ENCODE measurements at places on chromosomes 11 and 22.

DNA sequence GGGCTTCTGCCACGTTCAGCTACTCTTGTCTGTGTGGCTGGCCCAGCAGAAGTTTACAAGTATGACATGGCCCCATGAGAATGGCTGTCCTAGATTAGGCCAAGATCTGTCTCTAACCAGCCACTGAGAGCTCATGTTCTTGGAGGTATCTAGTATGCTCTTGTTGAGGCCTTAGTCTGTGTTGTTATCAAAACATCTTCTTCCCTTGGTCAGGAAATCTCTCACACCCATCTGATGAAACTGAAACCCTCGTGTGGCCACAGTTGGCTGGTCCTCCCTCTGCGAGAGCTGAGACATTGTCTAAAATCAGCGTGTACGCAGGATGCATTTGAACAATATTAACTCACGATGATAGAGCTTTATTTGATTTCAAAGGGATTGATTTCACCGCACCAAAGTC lies 109.0 kb upstream of the NNMT start:
- no peak for DNase-seq

DNA sequence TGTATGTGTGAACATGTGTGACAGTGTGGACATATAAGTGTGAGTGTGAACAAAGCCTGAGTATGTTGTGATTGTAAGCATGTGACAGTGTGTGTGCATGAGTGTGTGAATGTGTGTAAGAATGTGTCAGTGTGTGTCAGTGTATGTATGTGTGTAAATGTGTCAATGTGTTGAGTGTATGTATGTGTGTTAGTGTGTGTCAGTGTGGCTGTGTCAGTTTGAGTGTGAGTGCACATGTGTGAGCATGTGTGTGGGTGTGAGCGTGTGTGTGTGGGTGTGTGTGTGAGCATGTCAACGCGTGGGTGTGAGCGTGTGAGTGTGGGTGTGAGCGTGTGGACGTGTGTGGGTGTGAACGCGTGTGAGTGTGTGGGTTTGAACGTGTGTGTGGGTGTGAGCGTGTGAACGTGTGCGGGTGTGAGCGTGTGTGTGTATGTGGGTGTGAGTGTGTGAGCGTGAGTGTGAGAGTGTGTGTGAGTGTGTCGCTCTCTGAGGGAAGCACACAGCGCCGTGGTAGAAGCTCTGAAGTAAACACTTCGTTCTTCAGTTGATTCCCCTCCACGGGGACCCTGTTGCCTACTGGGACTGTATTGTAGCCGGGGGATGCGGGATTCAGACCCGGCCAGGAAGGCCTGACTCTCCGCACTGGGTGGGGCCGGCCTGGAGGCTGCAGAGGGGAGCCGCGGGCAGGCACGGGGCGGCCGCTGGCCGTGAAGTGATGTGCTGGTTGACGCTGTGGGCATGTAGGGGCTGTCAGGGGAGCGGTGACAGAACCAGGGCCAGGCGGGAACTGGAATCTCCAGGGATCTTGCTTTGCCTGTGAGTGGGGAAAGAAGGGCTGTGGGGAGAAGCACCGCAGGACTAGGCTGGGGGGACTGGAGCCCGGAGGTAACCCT lies 21.1 kb downstream of the RPS6KA4 start:
- no peak for DNase-seq

DNA sequence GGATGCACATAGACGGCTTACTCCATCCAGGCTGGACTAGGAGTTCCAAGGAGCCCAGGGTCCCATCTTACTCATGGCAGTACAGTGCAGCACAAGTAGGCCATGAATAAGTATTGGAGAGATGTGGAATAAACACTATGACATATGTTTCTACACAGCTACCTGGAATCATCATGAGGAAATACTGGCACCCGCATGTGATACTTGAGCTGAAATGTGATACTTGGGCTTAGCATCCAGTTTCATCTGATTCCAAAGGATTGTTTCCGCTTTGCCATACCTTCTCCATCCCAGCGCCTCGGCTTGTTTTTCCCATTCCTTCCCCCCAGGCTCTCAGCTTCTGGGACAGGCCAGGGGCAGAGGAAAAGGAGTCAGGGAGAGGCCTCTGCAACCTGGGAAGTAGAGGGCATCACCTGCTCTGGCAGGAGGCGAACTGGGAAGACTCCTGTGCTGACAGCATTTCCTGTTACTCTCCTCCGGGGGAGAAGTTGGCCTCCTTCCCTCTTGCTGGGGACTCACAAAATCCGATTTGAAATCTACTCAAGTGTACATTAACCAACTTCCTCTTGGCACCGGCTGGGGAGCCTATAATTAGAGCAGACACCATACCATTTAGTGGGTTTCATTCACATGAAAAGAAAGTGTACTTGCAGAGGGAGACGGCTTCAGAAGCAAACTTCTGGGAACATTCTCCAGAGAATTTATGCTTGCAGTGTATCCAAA lies 187.8 kb downstream of the MIAT start:
- DNase-seq, result peak; percentile 36

DNA sequence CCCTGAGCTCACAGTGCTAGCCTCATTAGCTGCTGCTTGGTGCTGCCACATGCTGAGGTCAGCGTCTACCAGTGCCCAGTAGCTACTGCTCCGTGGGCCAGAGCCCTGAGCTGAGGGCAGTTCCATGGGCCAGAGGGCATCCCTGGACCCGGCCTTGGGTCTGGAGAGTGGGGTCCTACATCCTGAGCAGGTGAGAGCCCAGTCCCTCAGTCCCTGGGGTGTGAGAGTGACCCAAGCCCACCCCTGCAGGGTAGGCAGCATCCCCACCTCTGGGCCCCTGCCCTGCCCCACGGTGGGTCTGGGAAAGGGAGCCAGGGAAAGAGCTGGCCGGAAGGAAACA lies 9.8 kb downstream of the LMNTD2 start:
- DNase-seq, result no peak

DNA sequence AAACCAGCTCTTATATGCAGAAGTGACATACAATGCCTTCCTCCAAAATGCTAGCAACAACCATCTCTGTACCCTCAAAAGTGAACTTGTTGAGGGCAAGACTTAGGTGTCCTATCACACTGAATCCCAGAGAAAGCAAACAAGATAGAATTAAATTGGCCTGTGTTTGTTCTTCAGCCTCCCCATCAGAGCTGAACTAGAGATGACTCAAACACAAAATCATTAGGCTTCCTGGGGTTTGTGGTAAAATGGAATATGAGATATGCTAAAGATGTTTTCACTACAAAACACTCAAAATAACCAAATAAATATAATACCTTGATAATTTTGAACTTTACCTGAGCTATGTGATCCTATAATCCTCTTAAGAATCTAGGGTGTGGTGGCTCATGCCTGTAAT lies 31.6 kb downstream of the ZNF214 start:
- DNase-seq, result no peak

GRCh38 chr22:30261134-30261533 lies 5.5 kb downstream of the OSM start:
- no peak for DNase-seq

DNA sequence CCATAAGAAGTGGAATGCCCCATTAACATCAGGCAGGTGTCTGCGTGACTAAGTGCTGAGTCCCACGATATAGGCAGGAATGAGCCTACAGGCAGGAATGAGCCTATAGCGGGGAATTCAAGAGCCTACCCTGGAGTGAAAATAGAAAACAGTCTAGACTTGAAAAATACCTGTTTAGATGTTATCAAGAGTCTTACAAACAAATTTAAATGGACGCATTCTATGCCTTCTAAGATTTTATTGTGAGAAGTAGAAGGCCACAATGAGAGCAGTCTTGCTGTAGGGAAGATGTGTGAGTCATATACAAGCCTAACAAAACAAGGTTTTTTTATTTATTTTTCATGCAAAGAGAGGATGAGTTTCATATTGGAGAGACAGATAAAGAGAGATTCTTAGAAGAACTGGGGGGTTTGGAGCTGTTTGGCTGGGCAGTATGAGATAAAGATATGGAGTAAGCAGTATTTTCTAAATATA lies 200.8 kb upstream of the ZC3H12C start:
- no peak for DNase-seq

DNA sequence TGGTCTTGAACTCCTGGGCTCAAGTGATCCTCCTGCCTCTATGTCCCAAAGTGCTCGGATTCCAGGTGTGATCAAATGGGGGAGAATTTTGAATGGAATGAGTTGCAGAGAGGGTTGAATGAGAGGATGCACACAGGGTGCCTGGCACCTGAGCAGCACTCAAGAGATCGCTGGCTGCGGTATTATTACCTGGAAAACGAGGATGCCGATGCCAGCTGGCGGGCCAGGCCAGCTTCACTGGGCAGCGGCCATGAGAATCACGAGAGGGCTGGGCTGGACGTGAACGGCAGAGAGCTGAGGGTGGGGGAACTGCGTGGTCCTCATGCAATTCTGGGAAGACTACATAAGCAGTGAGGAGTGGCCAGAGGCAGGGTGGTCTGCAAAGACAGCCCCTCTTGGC lies 2.9 kb downstream of the MGAT3 start:
- no peak for DNase-seq

- DNase-seq, result no peak
Measured at GRCh38 chr11:72625691-72626413, 48.4 kb downstream of the PDE2A start.

GRCh38 chr11:114237321-114238280 lies 58.6 kb upstream of the NNMT start:
- no peak for DNase-seq

- DNase-seq, result no peak
Measured at GRCh38 chr11:86463120-86463519, 88.4 kb downstream of the CCDC81 start.

- DNase-seq, result no peak
Measured at GRCh38 chr11:32729976-32730375, 64.5 kb downstream of the CCDC73 start.

DNA sequence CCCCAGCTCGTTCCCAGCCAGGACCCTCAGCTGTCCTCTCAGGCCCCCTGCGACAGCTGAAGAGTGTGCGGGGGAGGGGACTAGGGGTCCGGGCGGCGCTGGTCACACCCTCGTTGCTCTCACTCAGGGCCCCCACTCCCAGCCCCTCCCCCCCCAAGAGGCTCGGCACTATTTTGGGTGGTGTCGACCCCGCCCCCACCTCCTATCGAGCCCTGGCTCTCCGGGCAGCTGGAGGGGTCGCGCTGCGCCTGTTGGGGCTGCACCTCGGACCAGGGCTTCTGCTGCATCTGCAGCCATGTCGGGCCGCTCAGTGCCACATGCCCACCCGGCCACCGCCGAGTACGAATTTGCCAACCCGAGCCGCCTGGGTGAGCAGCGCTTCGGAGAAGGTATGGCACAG lies at the start of gene HSPB2:
Gene HSPB2 (plus strand): TSS at position 200 of the 400 bp plus-strand sequence. CDS start 96 bp downstream, at position 296.
- DNase-seq, result no peak

- no peak for DNase-seq
Measured at GRCh38 chr22:39301926-39302325, 17.5 kb downstream of the RPL3 start.

DNA sequence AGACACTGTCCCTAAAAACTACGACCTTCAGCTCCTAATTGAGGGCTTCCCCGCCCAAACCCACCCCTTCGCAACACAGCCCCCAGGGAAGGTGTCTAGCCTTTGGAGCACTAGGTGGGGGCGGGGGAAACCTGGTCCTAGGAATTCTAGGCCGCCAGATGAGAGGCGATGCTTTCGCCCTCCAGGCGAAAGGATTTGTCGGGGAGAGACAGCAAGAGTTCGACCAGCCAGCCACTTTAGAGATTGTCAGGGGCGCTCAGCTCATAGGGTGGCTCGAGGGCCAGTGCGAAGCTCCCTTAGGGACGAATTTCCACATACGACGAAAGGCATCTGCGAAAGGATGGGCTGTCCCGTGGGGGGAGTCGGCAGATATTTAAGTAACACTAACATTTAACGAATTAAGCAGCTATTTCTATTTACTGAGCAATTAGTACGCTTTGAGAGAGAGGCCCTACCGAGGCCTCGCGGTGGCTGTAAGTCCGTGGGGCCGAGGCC lies 5.3 kb downstream of the CD248 start:
- no peak for DNase-seq

GRCh38 chr22:22697377-22698117 lies 53.1 kb downstream of the GGTLC2 start:
- DNase-seq, result no peak

- no peak for DNase-seq
Measured at GRCh38 chr11:63844836-63845235, 5.9 kb downstream of the MARK2 start.

DNA sequence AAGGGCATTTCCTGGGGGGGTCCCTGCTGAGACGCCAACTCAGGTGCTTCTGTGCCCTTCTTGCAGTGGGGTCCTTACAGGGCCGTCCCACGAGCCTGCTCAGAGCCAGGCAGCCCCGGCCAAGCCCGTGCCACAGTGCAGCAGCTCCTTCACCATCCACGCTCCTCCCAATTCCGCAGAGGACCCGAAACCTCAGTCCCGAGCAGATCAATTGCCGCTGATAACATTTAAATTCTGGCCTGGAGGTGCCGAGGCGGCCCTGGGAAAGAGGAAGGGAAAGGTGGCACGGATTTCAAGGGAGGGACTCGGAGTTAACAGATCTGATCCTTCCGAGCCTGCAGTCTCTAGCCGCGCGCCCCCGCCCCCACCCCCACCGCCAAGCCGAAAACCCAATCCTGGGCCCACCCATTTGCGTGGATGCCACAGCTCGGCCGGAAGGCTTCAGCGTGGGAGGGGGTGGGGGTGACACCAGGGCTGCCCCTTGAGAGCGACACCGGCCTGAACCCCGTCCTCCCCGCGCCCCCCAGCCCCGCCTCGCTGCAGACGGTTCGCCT lies 32.3 kb upstream of the JAM3 start:
- no peak for DNase-seq

- peak; percentile 16 for DNase-seq
Measured at GRCh38 chr22:25219948-25220442, 556 bp downstream of the CRYBB2 start.

- DNase-seq, result no peak
Measured at GRCh38 chr11:102110761-102111010, 439 bp downstream of the YAP1 start.

DNA sequence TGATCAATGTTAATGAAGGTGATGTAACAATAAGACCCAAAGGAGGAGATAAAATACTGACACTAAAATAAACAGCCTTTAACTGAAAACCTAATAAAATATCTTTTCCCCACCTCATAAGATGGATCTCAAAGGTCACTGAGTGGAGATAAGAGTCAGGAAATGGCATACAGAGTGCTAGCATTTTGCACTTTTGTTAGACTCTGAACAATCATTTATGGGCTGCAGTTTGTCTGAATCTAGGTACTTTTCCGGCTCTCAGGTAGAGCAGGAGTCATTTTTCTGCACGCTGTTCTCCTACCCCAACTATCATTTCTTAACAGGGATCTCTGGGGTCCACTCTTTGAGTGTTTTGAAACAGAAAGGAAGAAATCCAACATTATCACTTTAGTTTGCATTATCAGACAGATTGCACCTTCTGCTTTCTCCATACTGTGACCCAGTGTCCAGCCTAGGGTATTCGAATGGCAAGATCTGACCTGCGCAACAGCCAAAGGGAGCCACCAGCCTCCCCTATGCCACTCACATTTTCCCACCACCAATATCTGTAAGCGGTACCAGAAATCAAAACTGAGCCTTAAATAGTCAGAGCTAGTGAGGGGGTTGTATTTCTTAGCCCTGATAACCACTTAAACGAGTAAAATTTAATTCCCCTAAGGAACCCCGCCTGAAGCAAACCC lies 863 bp downstream of the SIAE start:
- DNase-seq, result no peak
